ENCODE measurements at places on chromosomes 11 and 22.
A peak's percentile ranks its signal among the peaks of the same experiment; 100 is the strongest.

DNA sequence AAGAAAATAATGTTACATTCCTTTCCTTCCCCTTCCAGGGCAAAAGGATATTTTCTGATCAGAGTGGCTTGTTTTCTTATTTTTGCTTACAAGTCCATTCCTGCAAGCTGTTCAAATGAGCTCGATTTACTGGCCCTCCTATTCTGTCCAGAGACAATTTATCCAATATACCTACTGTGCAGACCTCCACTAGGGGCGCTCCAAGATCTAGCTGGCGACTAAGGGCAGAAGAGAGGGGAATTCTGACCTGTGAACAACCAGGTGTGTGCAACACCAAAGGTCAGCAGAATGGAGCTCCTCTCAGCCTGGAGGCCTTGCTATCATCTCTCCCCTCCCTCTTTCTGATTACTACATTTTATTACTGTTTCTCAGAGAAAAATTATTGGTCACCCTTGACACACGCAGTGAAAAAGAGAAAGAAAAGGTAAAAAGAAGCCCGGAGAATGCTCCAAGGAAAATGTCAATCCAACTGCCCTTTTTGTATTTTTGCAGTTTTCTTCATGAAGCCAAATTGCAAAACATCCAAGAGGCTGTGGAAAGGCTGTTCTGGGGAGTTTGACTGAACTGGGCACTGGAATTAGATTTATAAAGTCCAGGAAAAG is 3.2 kb downstream of the SEZ6L start:
- no peak for DNase-seq

DNA sequence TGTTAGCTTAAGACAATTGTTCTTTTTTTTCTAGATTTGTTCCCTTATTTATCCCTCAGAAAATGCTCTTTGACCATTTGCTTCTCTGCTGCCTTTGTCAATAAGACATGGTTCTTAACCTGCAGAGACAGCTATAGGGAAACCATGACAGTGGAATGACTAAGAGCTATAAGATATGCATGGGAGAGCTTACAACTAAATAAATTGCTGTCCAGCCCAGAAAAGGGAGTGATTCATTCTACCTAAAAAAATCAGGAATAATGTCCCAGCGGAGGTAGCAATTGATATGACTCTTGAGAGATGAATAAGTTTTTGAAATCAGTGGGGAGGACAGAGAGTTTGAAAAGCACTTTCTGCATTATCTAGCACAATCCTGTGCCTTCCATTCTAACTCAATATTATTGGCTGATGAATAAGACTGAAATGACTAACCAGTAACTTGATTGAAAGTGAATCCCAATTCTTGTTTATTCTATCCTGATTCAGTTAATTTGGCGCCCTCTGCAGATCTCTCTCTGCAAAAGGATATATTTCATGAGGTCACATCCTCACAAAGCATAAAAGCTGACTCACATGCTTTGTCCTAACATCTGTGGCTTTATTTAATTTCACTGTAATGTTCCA is 680.5 kb upstream of the API5 start:
- peak; percentile 20 for DNase-seq

DNA sequence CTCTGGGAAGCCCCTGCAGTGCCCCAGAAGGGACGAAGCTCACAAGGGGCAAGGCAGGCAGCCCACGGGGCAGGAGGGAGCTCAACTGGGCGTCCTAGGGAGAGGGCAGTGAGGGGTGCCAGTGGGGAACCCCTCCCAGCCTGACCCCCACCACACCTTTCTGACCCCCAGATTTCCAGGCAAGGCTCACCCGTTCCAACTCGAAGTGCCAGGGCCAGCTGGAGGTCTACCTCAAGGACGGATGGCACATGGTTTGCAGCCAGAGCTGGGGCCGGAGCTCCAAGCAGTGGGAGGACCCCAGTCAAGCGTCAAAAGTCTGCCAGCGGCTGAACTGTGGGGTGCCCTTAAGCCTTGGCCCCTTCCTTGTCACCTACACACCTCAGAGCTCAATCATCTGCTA is 15.7 kb downstream of the CD5 start:
- no peak for DNase-seq

GRCh38 chr22:44887941-44888366 is 121.9 kb downstream of the PHF21B start:
- no peak for DNase-seq

- no peak for DNase-seq
Observed at GRCh38 chr11:96486890-96487611, 97.2 kb downstream of the JRKL start.

- DNase-seq, result no peak
Observed at GRCh38 chr11:92657226-92657625, 312.2 kb upstream of the MTNR1B start.

DNA sequence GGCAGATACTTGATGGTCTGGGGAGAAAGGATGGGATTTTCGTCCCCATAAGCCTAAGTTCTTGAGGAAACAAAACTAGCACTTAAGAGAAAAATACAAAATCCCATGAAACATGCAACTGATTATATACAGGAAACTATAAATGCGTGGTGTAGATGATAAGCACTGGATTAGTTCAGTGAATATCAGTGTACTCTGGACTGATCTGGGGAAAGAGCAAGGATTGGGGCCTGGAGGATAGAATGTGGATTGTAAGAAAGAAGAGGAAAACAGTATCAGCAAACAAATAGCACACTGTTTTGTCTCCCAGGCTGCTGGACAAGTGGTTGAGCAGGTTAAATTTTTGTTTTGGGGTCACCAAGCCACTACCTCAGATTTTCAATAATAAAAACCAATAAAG is 49.8 kb downstream of the DCUN1D5 start:
- peak; percentile 24 for DNase-seq
